NCI-H460 (cell line): ENCODE measurements at places on chromosomes 2 and 18. TPM values are rescaled to one million over a fixed set of nuclear protein-coding genes. Genes with fewer than 3 reads are reported as not detected.

- DNase-seq, result no peak
These were observed 114.6 kb upstream of the CD302 start for GRCh38 chr2:159912580-159912979.

The RNU2-63P gene
- total RNA-seq, result 39.5 and 63.7 TPM in 2 replicates

- DNase-seq, result peak; percentile 34
These were observed 108.3 kb downstream of the PIEZO2 start for GRCh38 chr18:11040823-11041656.

GRCh38 chr2:181106789-181107627 is 126.6 kb downstream of the UBE2E3 start:
- DNase-seq, result no peak

GRCh38 chr2:74239346-74239745 is 40.9 kb downstream of the MTHFD2 start:
- no peak for DNase-seq

GRCh38 chr18:77004555-77005380 is 127.8 kb downstream of the MBP start:
- DNase-seq, result no peak

GRCh38 chr2:72109291-72109690 is 38.4 kb downstream of the CYP26B1 start:
- no peak for DNase-seq

GRCh38 chr2:60213865-60214625 is 339.4 kb downstream of the BCL11A start:
- DNase-seq, result peak; percentile 71

The IL1R2 gene
- 0.37 and 1.2 TPM in 2 replicates for total RNA-seq

- DNase-seq, result no peak
These were observed 82.1 kb upstream of the TANK start for GRCh38 chr2:161078211-161078539.

GRCh38 chr2:44242904-44243303 is 32.4 kb upstream of the SLC3A1 start:
- no peak for DNase-seq

GRCh38 chr2:111028720-111029119 is 92.0 kb upstream of the BCL2L11 start:
- peak; percentile 21 for DNase-seq

The NT5DC4 gene
- total RNA-seq, result not detected in 2 replicates

GRCh38 chr2:55856936-55857335 is 66.6 kb downstream of the EFEMP1 start:
- peak; percentile 34 for DNase-seq

DNA sequence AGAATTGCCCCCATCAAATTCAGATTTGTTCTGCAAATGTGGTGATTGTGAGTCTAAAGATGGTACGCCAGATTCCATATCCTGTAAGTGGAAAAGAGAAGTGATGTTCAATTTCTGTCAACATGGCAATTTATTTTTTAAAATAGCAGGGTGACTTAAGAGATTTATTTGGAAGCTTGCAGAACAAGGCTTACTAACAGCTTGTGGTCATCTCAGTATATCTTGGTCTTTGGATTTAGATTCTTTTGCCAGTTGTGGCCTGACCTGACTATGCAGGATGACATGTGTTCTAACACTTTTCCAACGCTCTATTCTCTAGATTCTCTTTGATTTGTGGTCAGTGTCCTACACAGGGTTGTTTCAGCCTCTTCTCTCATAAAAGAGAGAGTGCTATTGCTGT is 74.4 kb downstream of the MAP3K20 start:
- DNase-seq, result no peak

- DNase-seq, result no peak
These were observed 640.7 kb upstream of the CRIM1 start for GRCh38 chr2:35714883-35715282.

DNA sequence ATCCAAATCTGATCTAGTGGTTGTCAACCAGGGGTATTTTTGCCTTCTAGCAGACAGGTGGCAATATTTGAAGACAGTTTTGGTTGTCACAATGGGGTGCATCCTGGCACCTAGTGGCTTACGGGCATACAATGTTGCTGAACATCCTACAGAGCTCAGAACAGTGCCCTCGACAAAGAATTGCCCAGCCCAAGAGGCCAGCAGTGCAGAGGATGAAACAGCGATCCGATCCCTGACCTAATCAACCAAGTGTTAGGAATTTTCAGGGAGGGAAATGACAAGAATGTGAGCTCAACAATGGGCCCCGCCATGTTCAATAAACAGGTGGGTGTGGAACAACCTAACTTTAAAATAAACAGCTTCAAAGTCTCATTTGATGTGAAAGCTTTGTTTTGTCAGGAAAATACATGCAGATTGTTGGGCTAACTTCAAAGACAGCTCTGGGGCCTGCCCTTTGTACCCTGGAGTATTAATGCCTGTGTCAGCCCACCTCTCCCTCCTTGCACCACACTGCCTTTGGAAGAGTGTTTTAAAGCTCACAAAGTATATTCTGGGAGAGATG is 22.5 kb upstream of the SCYGR5 start:
- no peak for DNase-seq

The SMC6 gene
- total RNA-seq, result 30.2 and 37.5 TPM in 2 replicates

DNA sequence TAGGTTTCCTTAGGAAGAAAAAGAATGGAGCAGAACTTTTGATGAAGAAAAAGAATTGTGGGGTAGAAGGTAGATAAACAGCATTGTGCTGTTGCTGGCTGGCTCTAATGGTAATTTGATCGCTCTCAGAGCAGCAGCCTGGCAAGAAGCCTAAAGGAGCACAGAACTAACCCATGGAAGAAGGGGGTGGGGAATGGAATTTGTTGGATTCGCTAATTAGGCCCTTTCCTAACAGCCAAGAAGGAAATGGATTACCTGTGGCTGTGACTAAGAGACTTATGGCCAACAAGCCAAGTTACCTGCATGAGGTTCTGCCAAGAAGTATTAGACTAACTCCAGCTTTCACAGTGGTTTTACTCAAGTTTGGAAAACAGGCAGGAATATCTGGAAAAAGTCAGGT is 210.6 kb downstream of the IKZF2 start:
- peak; percentile 15 for DNase-seq

- DNase-seq, result no peak
These were observed 161.9 kb downstream of the KLHL29 start for GRCh38 chr2:23546913-23547312.

DNA sequence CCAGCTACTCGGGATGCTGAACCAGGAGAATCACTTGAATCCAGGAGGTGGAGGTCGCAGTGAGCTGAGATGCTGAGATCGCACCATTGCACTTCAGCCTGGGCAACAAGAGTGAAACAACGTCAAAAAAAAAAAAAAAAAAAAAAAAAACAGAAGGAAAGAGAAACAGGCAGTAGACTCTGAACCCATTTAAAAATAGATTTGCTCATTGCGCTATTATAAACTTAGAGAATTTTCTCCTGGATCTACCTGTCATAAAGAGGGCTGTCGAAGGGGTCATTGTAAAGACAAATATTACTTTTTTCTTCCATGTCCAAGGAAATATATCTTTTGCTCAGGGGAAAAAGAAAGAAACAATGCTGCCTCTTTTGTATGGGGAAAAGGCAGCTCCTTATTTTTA is 425.0 kb upstream of the ID2 start:
- no peak for DNase-seq

The RTP5 gene
- not detected in 2 replicates for total RNA-seq

- DNase-seq, result no peak
These were observed 117.1 kb downstream of the NOL10 start for GRCh38 chr2:10572701-10573100.

The ST6GAL2 gene
- not detected in 2 replicates for total RNA-seq
